ENCODE measurements at places on chromosomes 12 and 14. TPM values are rescaled to one million over a fixed set of nuclear protein-coding genes. Genes with fewer than 3 reads are reported as not detected.
A peak's percentile ranks its signal among the peaks of the same experiment; 100 is the strongest.

CLEC2B gene
- 5.2 TPM for polyA plus RNA-seq

RNASE1 gene
- polyA plus RNA-seq: 107 TPM

CIDEB gene
- 105 TPM for polyA plus RNA-seq

ALDH1L2 gene
- polyA plus RNA-seq: 1.6 TPM

C14orf180 gene
- 0.22 TPM for polyA plus RNA-seq

GRCh38 chr12:30989754-30990153 lies 63.2 kb downstream of the TSPAN11 start:
- DNase-seq: peak; percentile 20
- H3K27me3 ChIP-seq: no peaks in the 10 kb centered on the region
- no peak overlapping the region for H3K27ac ChIP-seq
- H3K4me1 ChIP-seq: no peaks in the 10 kb centered on the region

DNA sequence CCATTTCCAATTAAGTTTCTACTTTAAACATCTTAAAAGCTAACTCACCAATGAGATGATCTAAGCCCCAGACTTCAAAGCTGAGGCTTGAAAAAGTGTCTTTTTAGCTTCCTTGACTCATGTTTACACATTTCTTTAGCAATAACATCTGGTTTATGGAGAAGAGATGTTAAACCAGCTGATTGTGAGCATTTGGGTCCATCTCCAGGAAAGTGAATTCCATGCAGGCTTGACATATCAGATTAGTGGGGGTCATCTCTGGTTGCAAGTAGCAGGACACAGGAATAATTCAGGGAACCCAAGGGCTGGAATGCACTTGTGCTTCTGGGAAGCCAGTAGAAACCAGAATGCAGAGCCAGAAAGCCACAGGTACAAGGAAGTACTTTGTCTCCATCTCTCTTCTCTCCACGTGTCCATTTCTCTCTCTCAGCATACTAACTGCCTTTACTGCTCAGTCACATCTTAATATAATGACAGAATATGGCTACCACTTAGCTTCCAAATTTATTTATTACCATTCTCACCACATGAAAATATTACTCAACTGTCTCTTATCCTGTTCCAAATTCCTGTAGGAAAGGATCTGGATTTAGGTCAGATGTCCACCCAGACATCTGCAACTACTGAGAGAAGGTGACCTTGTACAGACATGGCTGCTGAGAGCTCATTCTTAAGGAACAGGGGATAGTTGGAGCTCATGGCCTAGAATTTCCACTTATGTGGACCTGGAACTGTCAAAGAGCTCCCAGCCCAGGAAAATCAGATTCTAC lies 104.4 kb downstream of the SCN8A start:
- no peak overlapping the region for H3K4me3 ChIP-seq
- no peaks in the 10 kb centered on the region for H3K27me3 ChIP-seq
- no peaks in the 10 kb centered on the region for H3K4me1 ChIP-seq
- no peaks in the 10 kb centered on the region for H3K36me3 ChIP-seq

DNA sequence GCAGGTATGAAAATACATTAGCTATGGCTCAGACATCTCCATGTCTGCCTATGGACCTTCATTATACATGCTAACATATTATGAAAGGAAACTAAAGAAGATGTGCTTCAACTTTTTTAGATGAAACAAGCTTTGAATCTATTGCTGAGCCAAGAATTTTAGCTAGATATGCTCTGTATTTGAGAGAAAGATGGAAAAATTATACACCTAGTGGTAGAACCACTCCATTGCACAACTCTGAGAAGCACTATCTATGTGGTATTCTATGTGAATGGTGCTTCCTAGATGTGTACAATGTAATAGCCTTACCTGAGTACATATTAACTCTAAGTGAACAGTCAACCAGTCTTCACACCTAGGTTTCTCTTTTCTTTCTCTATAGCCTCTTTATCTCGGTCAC lies 17.3 kb downstream of the EPYC start:
- no peak for DNase-seq
- H3K4me3 ChIP-seq: no peak overlapping the region
- H3K4me1 ChIP-seq: no peaks in the 10 kb centered on the region
- H3K27ac ChIP-seq: no peak overlapping the region
- H3K36me3 ChIP-seq: no peaks in the 10 kb centered on the region

GRCh38 chr14:94612580-94613554 lies 676 bp downstream of the SERPINA3 start:
- H3K4me3 ChIP-seq: no peak overlapping the region
- no peaks in the 10 kb centered on the region for H3K27me3 ChIP-seq
- no peak overlapping the region for H3K27ac ChIP-seq
- H3K4me1 ChIP-seq: peaks cover 3% of the 10 kb centered on the region

DNA sequence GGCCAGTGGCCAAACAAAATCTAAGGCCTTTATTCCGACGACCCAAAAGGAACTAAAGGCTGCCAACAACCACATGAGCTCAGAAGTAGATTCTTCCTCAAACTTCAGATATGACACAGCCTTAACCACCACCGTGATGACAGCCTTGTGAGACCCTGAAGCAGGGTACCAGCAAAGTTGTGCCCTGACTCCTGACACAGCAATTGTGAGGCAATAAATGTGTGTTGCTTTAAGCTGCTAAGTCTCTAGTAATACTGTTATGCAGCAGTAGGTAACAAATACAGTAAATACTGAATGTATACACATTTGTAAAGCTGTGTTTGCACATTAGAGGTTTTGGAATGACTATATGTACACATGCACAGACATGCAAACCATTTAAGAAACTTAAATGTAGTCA lies 10.7 kb upstream of the SLC6A13 start:
- no peak overlapping the region for H3K4me3 ChIP-seq
- H3K4me1 ChIP-seq: no peaks in the 10 kb centered on the region
- no peak overlapping the region for H3K27ac ChIP-seq
- H3K36me3 ChIP-seq: no peaks in the 10 kb centered on the region

DNA sequence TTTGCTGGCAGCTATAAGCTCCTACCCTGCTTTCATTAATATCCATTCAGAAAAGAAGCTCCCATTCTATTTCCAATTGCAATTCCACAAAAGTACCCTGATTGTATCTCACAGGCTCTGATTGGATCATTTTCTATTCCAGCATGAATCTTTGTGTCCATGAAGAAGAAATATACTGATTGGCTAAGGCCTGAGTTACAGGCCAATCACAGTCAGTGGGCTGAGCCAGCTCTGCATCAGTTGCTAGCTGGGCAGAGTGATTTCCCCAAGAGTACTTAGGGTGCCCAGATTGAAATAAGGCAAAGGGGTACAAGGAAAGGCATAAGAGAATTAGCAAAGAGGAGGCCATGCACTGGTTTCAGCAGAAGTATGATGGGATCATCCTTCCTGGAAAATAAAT lies 14.4 kb downstream of the ART4 start:
- no peaks in the 10 kb centered on the region for H3K27me3 ChIP-seq
- H3K4me1 ChIP-seq: no peaks in the 10 kb centered on the region
- H3K4me3 ChIP-seq: no peak overlapping the region
- H3K27ac ChIP-seq: no peak overlapping the region
- DNase-seq: no peak

DNA sequence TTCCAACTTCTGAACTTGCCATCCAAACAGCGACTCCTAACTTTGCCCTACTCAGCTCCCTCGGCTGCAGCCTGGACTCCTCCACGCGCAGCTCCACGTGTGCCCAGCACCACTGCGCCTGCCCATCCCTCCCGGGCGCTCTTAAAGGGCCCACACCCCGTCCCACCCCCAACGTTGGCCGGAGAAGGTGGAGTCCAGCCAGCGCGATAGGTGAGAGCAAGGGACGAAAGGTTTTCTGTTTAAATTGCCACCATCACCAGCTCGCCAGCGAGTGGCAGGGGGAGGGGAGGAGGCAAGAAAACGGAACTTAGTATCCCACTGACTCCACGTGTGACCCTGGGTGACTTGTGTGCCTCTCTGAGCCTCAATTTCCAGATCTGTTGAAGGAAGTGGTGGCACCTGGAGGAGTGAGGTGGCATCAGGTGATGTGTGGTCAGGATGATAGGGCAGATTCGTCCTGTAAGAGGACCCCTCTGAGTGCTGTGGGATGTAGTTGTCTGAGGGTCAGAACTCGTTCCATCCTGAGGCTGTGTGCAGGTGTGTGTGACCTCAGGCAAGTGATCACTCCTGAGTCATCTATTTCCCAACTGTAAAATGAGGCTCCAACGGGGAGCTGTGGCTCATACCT lies 59.7 kb downstream of the TRPV4 start:
- H3K4me3 ChIP-seq: peak overlapping the region; percentile 1
- H3K27me3 ChIP-seq: no peaks in the 10 kb centered on the region
- peaks cover 2% of the 10 kb centered on the region for H3K36me3 ChIP-seq
- peaks cover 11% of the 10 kb centered on the region for H3K4me1 ChIP-seq
- peak; percentile 69 for DNase-seq

DNA sequence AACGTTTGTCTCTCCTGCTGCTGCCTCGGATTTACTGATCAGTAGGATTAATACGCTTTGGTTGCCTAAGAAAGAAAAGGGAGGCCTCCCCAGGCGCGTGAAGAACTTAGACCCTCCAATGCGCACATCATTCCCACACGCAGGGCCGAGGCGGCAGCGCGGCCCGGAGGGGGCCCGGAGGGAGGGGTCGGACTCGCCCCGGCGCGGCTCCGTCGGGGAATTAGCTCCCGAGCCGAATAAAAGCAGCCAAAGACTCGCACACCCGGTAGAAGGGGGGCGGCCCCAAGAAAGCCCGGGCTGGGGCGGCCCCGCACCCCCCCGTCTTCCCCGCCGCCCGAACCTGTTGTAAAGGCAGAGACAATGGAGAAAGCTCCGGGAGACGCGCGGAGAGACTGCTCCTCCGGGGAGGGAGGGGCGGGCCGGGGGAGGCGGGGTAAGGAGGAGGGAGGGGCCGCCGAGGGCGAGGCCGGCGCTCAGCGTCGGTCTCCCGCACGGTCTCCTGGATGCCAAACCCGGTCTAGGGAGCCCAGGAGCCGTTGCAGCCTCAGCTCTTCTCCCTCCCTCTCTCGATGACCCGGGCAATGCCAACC lies at the start of gene NELL2:
TSS of gene NELL2 (minus strand) at position 362 of the 590 bp plus-strand sequence. CDS start 446 bp downstream, outside the sequence.
- H3K27ac ChIP-seq: peak within 1 kb of the TSS; percentile 55
- H3K36me3 ChIP-seq: no peaks in the 10 kb centered on the region
- H3K4me1 ChIP-seq: peaks cover 3% of the 10 kb centered on the region
- peaks cover 4% of the 10 kb centered on the region for H3K27me3 ChIP-seq
- peak within 1 kb of the TSS; percentile 58 for H3K4me3 ChIP-seq

DNA sequence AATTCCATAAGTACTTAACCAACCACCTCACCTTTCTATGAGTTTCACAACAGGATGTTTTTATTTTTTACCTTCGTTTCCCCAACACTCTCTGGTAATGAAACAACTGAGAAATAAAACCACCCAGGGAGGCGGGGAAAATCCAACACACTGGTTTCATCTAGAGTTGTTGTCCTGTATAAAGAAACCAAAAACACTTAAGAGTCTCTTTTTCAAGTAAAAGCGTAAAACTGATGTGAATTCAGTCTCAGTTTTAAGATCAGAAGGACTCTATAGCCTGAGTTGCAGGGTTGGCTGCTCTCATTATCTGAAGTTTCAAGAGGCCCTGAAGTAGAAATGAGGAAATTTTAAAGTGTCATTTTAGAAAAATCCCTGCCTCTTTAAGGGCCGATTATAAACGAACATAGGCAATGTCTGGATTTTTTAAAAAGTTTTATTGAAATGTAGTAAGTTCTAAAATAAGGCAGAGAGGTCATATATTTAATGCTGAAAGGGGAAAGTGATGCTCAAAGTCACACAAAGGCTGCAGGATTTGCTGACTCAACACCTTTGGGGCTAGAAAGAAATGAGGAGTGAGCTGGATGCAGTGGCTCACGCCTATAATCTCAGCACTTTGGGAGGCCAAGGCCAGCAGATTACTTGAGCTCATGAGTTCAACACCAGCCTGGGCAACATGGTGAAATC lies 27.2 kb downstream of the HIGD1C start:
- H3K27me3 ChIP-seq: no peaks in the 10 kb centered on the region
- H3K4me3 ChIP-seq: no peak overlapping the region
- no peaks in the 10 kb centered on the region for H3K36me3 ChIP-seq
- no peak for DNase-seq

DNA sequence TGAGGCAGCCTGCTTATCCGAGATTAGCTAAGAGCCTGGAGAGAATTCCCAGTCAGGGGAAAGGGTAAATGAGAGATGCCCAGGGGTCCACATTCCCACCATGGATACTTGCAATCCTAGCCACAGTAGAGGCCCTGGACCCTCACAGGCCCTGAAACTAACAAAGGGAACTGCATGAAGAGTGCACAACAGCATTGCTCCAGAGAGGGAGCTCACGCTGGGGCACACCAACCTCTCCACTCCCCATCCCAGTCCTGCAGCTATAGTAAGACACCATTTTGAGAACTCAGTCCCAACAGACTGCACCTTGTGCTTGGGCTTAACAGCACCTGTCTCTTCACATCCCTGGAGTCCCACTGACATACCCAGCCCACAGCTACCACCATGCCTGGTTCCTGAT lies 30.5 kb downstream of the CEP83 start:
- H3K36me3 ChIP-seq: no peaks in the 10 kb centered on the region
- peaks cover 9% of the 10 kb centered on the region for H3K4me1 ChIP-seq
- H3K27me3 ChIP-seq: no peaks in the 10 kb centered on the region
- H3K4me3 ChIP-seq: no peak overlapping the region
- H3K27ac ChIP-seq: no peak overlapping the region
- DNase-seq: no peak

GRCh38 chr14:85479306-85479705 lies 50.6 kb upstream of the FLRT2 start:
- DNase-seq: no peak
- H3K4me3 ChIP-seq: no peak overlapping the region
- H3K4me1 ChIP-seq: peaks cover 46% of the 10 kb centered on the region
- no peaks in the 10 kb centered on the region for H3K36me3 ChIP-seq

DNA sequence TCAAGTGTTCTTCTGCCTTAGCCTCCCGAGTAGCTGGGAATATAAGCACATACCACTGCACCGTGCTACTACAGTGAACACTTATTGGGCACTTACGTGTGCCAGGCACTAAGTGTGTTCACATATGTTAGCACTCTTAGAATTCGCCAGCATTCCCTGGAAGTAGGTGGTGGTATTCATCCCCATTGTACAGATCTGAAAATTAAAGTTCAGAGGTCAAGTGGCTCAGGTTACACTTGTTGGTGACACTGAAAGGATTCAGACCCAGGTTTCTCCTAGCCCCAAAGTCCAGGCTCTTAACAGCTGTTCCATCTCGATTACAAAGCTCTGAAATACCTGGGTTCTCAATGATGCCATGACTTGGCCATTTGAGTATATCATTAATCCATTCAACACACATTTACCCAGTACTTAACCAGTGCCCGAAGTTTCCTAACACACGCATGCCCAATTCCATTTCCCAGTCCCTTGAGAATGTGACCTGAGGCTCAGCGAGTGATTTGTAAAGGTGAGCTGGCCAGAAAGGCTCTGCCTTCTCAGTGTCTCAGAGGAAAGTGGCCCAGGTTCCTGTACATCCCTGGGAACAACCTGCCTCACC lies 4.8 kb downstream of the MVK start:
- no peak for DNase-seq
- no peak overlapping the region for H3K4me3 ChIP-seq
- H3K4me1 ChIP-seq: peaks cover 4% of the 10 kb centered on the region
- H3K27ac ChIP-seq: no peak overlapping the region
- H3K36me3 ChIP-seq: peaks cover 64% of the 10 kb centered on the region
- no peaks in the 10 kb centered on the region for H3K27me3 ChIP-seq

DNA sequence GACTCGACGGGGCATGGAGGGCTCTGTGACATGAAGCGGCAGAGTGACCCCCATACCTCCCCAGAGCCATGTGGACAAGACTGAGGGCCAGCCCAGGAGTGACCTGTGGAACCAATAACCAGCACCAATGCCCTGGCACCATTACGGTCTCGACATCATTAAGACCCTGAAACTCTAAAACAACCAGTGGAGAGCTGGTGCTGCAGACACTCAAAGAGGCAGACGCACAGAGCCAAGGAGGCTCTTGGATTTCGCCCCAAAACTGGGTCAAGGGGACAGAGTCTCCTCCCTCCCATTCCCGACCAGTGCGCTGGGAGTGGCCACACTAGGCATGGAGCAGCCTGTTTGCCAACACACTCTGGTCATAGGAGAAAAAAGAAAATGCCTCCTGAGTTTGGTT lies 41.6 kb upstream of the VASH1 start:
- H3K4me3 ChIP-seq: no peak overlapping the region
- no peaks in the 10 kb centered on the region for H3K36me3 ChIP-seq
- no peak overlapping the region for H3K27ac ChIP-seq

All from large intestine (tissue), 12 donors.